Skin of body (tissue), 3 donors: ENCODE measurements at places on chromosomes 12 and 14. TPM values are rescaled to one million over a fixed set of nuclear protein-coding genes. Genes with fewer than 3 reads are reported as not detected.

DNA sequence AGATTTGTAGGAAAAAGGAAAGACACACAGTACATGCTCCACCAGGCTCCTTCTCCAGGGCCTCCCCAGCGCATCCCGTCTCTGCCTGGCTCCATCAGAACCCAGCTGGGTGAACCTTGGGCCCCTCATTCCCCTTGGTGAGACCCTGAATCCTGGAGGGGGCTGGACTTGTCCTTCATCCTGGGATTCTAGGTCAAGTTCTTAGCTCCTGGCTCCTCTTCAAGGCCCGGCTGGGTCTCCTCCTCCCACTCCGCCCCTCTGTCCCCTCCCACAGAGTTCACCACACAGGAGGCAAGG lies 49.2 kb downstream of the PSMA6 start:
- no peak for DNase-seq

GALNT6 gene
- total RNA-seq = 4.9 TPM

C14orf39 gene
- 0.39 TPM for total RNA-seq

DNA sequence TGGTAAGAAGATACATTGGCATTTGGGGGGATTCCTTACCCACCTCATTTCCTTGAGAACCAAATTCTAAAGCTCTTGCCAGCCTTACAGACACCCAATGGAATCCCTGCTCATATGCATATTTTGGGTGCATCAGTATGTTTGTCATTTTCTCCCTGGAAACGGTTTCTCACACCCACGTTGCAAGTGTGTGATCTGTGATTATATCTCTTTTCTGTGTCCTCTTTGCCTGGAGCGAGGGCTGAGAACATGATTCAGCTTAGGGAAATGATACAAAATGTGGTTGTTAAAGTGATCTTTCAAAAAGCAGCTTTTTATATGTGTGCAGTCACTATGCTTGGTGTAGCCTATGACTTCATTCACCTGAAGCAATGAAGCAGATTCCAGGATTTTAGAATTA lies 52.0 kb downstream of the KCNMB4 start:
- DNase-seq = no peak

DNA sequence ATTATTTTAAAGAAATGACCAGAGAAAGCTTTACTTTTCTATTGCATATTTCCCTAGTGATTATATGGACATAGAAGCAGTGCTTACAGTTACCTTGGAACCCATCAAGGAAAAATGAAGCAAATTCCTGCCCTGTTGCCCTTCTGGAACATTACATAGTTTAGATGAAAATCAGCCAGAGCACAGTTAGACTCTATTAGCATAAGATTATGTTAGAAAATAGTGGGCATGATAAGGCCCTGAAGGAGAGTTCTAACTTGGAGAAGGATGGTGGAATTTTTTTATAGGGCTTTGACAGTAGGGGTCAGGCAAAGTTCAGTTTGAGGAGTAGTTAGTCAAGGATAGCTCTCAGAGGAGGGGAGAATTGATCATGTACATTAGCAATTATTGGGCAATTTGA lies 74.3 kb downstream of the FUT8 start:
- no peak for DNase-seq

DNA sequence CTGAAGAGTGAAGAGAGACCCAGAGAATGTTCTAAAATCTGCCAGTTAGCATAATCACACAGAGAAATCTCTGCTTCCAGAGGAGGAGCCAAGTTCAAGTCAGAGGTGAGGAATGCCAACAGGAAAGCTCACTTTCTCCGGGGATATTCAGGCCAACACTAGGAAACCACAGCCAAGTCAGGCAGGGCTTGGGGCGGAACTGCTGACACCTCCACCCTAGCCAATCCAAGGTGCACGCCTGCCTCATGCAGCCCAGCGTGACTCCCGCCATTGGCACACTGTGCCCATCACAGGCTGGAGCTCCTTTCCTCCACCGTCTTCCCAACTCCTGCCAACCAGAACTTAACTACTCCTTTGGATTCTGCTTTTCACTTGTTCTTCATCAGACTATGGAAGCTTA lies 374.3 kb upstream of the CCDC196 start:
- no peak for DNase-seq

NRXN3 gene
- 2.5 TPM for total RNA-seq

DNA sequence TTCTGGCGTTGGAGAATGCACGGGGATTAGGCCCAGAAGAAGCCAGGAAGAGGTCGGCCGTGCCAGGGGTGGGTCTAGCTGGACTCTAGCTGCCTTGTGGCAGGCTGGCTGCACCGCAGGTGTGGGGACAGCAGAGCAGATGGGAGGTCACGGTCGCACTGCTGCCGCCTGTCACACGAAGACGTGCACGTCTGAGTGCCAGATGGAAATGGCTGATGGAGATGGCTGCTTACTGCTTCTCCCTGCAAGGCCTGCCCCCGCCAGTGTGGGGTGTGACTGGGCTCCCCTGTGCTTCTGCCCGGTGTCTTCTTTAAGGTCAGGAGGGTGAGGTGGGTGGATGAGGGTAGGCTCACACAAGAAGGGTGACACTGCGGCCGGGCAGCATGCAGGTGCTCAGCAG lies 79.0 kb downstream of the MOK start:
- no peak for DNase-seq

DPY19L2 gene
- 24.9 TPM for total RNA-seq

OTX2 gene
- not detected for total RNA-seq

PTPRO gene
- 2.6 TPM for total RNA-seq

MSRB3 gene
- total RNA-seq = 23.8 TPM
